RWPE1 (cell line): ENCODE measurements at places on chromosomes 16 and 17.
A peak's percentile ranks its signal among the peaks of the same experiment; 100 is the strongest.

GRCh38 chr17:49557312-49558024 lies 18.2 kb upstream of the NXPH3 start:
- no peak for DNase-seq

GRCh38 chr17:19508577-19508867 lies 25.1 kb upstream of the SLC47A1 start:
- no peak for DNase-seq

- DNase-seq: no peak
Observed at GRCh38 chr17:71447644-71448043, 673.2 kb upstream of the SOX9 start.

- no peak for DNase-seq
Observed at GRCh38 chr16:85582229-85582991, 30.7 kb upstream of the GSE1 start.

DNA sequence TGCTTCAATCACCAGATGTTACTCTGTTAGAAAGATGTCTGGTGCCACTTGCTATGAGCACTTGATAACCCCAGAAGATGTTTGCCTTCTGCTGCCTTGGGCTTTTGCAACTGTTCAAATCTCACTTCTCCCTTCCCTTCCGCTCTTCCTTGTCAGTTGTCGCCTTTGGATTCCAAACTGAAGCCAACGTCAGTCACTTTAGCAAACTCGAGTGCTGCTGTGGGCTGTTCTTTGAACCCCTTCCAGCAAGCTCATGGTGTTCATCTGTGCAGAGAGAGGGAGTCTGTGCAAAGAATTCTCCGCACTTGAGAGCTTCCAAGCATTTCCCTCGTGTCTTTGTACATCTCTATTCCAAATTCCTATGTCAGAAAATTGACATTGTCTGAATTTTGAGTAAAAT lies 879.4 kb downstream of the CDH11 start:
- no peak for DNase-seq

GRCh38 chr17:78739331-78739931 lies 42.6 kb downstream of the CYTH1 start:
- DNase-seq: no peak

GRCh38 chr16:27275394-27275793 lies 6.8 kb upstream of the NSMCE1 start:
- DNase-seq: no peak

- DNase-seq: peak; percentile 87
Observed at GRCh38 chr16:22297871-22298733, 893 bp downstream of the POLR3E start.

DNA sequence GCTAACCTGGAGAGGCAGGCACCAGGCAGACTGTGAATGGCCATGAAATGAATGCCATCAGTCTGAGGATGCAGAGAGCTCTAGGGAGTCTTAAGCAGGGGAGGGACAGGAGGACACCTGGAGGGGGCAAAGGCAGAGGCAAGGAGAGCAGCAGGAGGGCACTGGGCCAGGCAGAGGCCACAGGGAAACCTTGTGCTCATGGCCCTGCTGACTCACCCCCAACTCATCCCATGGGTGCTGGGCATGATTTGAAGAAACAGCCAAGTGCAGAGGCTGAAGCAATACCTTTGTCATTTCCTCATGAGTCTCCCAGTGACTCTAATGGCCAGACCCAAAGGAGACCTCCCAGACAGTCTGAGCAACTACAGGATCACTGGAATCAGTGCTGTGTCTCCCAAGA lies 141.4 kb downstream of the TMEM132E start:
- peak; percentile 27 for DNase-seq

DNA sequence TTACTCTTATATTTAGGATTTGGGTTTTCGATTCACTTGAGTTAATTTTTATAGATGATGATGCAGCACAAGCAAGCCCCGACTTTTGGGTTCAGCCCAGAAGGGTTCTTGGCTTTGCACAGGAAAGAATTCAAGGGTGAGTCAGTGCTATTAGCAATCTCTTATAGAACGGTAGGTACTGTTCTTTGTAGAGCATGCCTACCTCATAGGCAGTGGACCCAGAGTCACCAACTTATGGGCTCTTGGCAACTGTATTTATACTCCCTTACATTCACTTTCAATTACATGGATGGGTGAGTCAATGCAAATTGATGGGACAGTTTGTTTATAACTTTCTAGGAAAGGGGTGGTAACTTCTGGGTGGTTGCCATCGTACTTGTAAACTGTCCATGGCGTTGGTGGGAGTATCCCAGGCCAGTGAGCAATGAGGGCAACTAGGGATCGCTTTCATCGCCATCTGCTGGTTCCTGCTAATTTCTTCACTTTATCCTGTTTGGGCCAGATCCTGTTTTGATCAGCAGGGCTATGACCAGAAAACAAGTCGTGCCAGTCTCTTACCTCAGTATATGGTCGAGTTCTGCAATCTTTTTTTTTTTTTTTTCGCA lies 362.6 kb downstream of the CNTNAP4 start:
- peak; percentile 18 for DNase-seq

- no peak for DNase-seq
Observed at GRCh38 chr16:54453871-54454270, 167.3 kb upstream of the IRX3 start.

- no peak for DNase-seq
Observed at GRCh38 chr16:23996258-23996955, 160.6 kb downstream of the PRKCB start.

- no peak for DNase-seq
Observed at GRCh38 chr17:14032234-14032633, 37.1 kb upstream of the COX10 start.

- DNase-seq: no peak
Observed at GRCh38 chr16:3677994-3678393, 23.5 kb downstream of the DNASE1 start.

DNA sequence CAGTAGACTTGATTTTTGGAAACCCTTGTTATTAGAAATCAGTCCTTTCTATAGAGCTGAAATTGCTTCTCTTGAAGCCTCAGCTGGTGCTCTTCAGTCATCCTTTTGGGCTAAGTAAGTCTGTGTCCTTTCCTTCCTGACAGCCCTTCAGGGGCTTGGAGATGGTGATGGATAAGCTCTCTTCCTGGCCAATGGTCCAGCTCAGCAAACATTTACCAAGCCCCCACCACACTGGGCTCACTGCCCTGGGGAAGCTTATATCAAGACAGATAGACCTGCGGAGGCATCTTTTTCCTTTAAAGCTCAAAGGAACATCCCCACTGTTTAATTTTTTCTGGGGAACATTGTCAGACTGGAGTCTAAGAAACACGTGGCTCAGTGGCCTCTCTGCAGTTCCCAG lies 139.6 kb downstream of the HAPSTR1 start:
- DNase-seq: no peak

DNA sequence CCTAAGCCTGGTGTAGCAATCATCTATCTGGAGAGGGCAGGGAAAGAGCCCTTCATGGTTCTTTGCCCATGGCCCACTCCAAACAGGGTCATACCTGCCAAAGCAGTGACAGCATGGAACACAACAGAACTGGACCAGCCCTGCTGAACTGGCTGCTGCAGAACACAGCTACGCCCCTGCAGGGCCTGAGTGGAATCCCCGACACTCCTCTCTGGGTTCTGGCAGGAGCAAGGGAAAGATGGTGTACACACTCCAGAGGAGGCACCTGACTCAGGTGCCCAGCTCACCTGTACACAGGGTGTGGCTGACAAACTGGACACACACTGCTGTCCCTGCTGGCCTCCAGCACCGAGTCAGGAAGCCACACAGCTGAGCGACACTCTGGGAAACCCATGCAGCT lies 19.8 kb downstream of the MIEF2 start:
- DNase-seq: no peak

GRCh38 chr17:16971458-16972338 lies at the start of gene TNFRSF13B:
Gene TNFRSF13B (minus strand): TSS chr17:16972118. CDS start chr17:16972075, 43 bp downstream.
- DNase-seq: no peak

- no peak for DNase-seq
Observed at GRCh38 chr16:85919271-85920267, 20.6 kb downstream of the IRF8 start.

- peak; percentile 91 for DNase-seq
Observed at GRCh38 chr17:74210191-74211140, 2.9 kb upstream of the TTYH2 start.

- DNase-seq: peak; percentile 77
Observed at GRCh38 chr17:1709971-1710806, at the start of gene TLCD2. Gene TLCD2 (minus strand): TSS chr17:1710377. CDS start chr17:1710242, 135 bp downstream.

- no peak for DNase-seq
Observed at GRCh38 chr16:54389836-54390494, 103.4 kb upstream of the IRX3 start.

DNA sequence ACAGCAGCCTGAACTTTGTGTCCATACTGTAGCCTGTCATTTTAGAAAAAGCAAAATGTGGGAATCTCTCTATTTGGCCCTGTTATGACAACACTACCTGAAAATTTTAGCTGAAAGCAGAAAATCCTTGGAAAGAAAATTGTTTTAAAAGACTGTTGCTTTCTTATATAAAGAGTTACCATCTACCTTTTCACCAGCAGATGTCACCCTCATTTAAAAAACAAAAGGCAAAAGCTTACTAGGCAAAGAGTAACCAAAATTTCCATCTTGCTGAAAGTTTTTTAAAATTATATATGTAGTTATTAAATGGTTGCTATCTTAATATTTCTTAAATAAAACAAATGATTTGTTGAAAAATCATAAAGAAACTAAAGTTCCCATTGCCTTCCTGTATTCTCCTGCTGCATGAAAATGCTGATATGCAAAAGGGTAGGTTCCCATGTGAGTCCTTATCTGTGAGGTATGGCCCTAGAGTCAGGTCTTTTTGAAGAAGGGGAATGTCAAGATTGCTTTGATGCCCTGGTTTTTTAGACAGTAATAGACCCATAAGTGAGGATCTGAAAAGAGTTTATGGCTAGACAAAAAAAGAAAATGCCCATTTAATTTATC lies 61.0 kb downstream of the TNRC6C start:
- no peak for DNase-seq

DNA sequence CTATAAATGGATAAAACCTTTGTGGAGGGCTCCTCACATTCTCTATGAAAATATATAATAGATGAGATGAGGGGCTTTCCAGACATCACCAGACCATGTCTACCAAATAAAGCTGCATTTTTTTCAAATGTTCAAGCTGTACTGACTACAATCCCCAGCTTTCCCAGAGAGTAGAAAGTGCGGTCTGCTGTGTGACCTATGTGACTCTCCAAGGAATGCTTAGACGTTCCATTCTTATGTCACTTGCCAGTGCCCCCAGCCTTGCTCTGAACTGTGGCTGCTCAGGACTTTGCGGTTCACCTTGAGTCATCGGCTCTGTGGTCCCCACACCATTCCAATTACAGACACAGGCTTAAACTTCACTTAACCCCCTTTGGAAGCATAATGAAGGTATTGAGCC lies 47.8 kb upstream of the SCNN1B start:
- DNase-seq: no peak

- no peak for DNase-seq
Observed at GRCh38 chr17:15496735-15497670, 29.6 kb upstream of the CDRT4 start.

DNA sequence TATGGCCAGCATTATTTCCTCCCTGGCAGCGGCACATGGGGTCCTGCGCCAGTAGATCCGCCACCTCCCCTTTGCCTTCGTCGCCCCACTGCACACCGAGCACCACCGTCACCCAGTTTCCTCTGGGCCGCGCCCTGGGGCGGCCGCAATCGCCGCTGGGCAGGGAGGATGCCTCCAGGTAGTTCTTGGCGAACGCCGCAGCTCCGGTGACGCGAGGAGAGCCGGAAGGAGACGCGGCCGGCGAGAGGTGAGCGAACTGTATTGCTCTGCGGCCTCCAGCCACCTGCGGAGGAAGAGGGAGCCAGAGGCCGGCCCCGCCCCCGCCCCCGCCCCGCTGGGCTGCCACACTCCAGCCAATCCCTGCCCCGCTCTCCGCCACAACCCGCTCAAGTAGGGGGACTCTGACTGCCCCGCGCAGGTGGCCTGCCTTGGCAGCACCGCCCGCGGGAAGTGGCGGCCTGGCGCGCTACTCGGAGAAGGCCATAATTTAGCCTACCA lies 11.8 kb upstream of the SLFN13 start:
- DNase-seq: peak; percentile 56

GRCh38 chr16:67731753-67732095 lies 12.6 kb upstream of the GFOD2 start:
- no peak for DNase-seq

- DNase-seq: peak; percentile 91
Observed at GRCh38 chr17:19719355-19720209, 3.2 kb upstream of the SLC47A2 start.

DNA sequence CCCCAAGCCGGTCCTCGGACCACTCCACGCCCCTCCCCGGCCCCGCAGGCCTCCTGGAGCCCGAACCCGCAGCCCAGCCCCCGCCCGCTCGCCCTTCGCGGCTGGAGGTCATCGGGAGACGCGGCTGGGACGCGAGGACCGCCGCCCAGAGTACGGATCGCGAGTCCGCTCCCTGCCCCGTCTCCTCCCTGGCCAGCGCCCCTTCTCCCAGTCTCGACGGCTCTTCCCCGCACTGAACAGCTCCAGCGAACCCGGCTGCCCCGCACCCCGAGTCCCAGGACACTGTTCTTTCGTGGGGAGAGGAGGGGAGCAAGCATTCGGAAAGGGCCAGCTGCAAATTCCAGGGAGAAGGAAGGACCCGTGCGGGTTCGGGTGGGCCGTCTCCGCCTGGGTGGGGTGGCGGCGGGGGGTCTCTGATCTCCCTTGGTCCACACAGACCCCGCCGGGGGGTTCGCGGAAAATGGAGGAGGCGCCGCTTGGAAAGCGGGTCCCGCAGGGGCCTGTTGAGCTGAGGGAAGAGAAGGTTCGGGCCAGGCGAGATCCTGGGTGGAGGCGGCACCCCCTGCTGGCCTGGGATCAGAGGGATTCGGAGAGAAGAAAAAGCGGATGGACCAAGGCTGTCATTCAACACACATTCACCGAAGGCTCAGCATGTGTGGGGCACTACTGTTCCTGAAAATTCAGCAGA lies 632 bp upstream of the RTN4RL1 start:
- DNase-seq: peak; percentile 81

- no peak for DNase-seq
Observed at GRCh38 chr17:76673729-76674128, 30.2 kb upstream of the ST6GALNAC1 start.

GRCh38 chr16:88777471-88778270 lies 7.3 kb downstream of the PIEZO1 start:
- no peak for DNase-seq

DNA sequence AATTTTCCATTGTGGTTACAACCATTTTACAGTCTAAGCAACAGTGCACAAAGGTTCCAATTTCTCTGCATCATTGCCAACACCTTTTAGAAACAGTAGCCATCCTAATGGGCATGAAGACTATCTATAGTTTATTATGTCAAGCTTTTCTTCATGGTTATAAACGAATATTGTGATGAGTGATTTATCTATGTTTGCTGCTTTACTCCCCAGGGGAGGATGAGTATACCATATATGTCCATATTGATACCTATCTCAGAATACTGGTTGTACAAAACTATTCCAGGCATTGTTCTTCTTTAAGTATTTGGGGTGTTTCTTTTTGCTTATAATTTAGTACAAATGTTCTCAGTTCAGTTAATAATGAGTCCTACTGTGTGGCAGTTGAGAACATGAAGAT lies 98.3 kb downstream of the PRKCA start:
- no peak for DNase-seq

- peak; percentile 86 for DNase-seq
Observed at GRCh38 chr17:38449364-38449763, 21.1 kb downstream of the ARHGAP23 start.

GRCh38 chr17:57356153-57356718 lies 99.9 kb downstream of the MSI2 start:
- no peak for DNase-seq
